ENCODE measurements at places on chromosomes 3 and 15. TPM values are rescaled to one million over a fixed set of nuclear protein-coding genes. Genes with fewer than 3 reads are reported as not detected.

GRCh38 chr3:69391554-69391953, 5.7 kb upstream of the FRMD4B start:
- H3K27me3 ChIP-seq: no peaks in the 10 kb centered on the region
- no peaks in the 10 kb centered on the region for H3K36me3 ChIP-seq
- no peak overlapping the region for H3K4me3 ChIP-seq
- no peak overlapping the region for H3K27ac ChIP-seq
- H3K4me1 ChIP-seq: no peaks in the 10 kb centered on the region
- no peak for DNase-seq

DNA sequence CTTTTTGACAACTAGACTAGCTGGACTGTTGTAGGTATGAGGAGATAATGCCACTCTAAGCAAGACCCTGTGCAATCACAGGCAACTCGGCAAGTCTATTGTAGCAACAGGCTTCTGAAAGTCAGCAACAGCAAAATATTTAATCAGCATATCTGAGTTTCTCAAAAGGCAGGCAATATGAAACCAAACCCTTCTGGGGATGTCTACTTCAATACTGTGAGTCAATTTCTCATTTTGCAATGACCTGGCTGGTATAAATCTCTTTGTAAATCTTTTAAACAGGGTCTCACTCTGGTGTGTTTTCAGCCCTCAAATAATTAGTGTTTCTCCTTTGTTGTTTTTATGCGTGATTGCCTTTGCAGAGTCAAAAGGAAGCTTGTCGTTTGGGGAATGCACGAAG, 1044.5 kb downstream of the NTRK3 start:
- no peak for DNase-seq
- H3K4me3 ChIP-seq: no peak overlapping the region
- no peaks in the 10 kb centered on the region for H3K4me1 ChIP-seq
- no peaks in the 10 kb centered on the region for H3K27me3 ChIP-seq
- no peaks in the 10 kb centered on the region for H3K36me3 ChIP-seq

- peaks cover 3% of the 10 kb centered on the region for H3K4me1 ChIP-seq
- no peaks in the 10 kb centered on the region for H3K36me3 ChIP-seq
- no peak overlapping the region for H3K27ac ChIP-seq
- H3K27me3 ChIP-seq: no peaks in the 10 kb centered on the region
Observed at GRCh38 chr15:101500865-101501551, 11.5 kb upstream of the PCSK6 start.

GRCh38 chr3:115833074-115833473, 209.8 kb downstream of the GAP43 start:
- H3K36me3 ChIP-seq: no peaks in the 10 kb centered on the region
- no peak overlapping the region for H3K4me3 ChIP-seq
- H3K27me3 ChIP-seq: no peaks in the 10 kb centered on the region
- no peak for DNase-seq
- H3K4me1 ChIP-seq: no peaks in the 10 kb centered on the region

DNA sequence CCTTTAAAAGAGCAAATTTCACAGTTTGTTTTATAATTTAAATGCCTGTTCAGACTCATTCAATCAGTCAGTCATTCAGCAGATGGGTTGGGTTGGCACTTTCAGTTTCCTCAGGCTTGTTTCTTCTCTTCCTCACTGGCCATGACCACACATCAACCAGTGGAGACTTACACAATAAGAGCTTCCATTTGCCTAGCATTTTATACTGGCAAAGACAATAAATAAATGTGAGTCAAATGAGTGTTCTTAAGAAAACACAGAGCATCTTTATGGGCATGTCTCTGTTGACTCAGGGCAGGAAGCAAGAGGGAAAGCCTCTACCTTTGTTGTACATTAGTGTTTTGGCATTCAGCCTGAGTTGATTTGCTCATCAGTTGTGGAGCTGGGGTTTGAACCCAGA, 122.6 kb downstream of the EPHB1 start:
- H3K4me1 ChIP-seq: no peaks in the 10 kb centered on the region
- no peak overlapping the region for H3K4me3 ChIP-seq
- no peak overlapping the region for H3K27ac ChIP-seq
- H3K36me3 ChIP-seq: no peaks in the 10 kb centered on the region
- no peaks in the 10 kb centered on the region for H3K27me3 ChIP-seq
- no peak for DNase-seq

The BUB1B gene
- polyA plus RNA-seq: not detected

DNA sequence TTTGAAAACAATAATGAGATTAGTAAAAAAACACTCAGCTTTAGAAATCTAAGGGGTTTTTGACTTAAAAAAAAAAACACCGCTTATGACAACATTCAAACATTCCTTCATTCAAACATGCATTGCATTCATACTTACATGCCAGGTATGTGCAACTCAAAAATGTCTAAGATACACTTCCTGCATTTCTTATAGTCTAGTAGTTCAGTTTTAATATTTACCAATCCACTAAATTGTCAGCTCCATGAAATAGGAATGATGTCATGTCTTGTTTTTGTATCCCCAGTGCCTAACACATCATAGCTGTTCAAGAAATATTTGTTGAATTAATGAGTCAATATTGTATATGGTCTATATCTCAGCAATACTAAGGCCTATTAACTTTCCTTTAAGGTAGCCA, 51.7 kb downstream of the EIF4E3 start:
- H3K4me3 ChIP-seq: no peak overlapping the region
- no peaks in the 10 kb centered on the region for H3K4me1 ChIP-seq
- no peaks in the 10 kb centered on the region for H3K27me3 ChIP-seq
- no peaks in the 10 kb centered on the region for H3K36me3 ChIP-seq
- H3K27ac ChIP-seq: no peak overlapping the region

The SMCO1 gene
- polyA plus RNA-seq: not detected

DNA sequence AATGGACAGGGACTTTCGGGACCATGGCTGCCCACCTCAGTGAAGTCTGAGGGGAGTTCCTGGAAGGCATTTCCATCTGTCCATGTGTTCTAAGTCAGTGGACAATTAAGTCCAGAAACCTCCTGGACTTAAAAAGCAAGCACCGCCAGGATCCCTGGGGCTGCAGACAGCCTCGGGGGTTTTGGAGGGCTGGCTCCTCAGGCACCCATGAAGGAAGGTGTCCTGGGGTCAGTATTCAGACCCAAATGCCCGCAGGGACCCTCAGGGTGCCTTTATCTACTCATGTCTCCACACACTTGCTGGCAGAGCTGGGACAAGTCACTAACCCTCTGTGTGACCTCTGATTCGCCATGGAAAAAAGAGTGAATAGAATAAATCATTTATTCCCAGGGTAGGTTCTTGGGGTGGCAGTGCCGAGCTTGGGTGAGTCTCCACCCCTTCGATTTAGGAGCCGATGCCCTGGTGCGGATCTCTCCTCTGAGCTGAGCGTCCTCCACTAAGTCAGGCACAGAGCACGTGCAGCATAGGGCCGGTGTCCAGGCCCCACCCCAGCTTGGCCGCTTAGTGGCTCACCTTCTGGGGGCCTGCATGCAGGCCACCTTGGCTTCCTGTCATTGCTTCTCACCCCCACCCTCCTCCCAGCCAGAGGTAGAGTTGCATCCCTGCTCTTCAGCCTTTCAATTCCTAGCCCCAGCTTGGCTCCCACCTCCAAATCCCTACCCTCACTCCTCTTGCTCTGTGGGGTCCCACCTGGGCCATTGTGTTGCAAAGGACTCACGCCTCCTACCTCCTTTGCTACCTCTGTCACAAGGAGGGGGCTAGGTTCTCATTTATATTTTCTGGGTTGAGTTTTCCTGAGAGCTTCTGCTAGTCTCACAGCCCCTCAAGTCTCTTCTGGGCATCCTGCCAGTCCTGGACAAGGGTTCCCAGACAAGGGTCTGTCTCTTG, 19.9 kb downstream of the SLC6A6 start:
- H3K27ac ChIP-seq: no peak overlapping the region
- no peak for DNase-seq
- H3K27me3 ChIP-seq: no peaks in the 10 kb centered on the region
- H3K4me3 ChIP-seq: no peak overlapping the region
- H3K36me3 ChIP-seq: peaks cover 6% of the 10 kb centered on the region
- H3K4me1 ChIP-seq: peaks cover 39% of the 10 kb centered on the region

- no peaks in the 10 kb centered on the region for H3K4me1 ChIP-seq
- H3K27ac ChIP-seq: no peak overlapping the region
- H3K4me3 ChIP-seq: no peak overlapping the region
- no peaks in the 10 kb centered on the region for H3K27me3 ChIP-seq
- no peak for DNase-seq
- H3K36me3 ChIP-seq: no peaks in the 10 kb centered on the region
Observed at GRCh38 chr3:127788451-127788909, 33.8 kb downstream of the MGLL start.

The CMTM8 gene
- 11.8 TPM for polyA plus RNA-seq

DNA sequence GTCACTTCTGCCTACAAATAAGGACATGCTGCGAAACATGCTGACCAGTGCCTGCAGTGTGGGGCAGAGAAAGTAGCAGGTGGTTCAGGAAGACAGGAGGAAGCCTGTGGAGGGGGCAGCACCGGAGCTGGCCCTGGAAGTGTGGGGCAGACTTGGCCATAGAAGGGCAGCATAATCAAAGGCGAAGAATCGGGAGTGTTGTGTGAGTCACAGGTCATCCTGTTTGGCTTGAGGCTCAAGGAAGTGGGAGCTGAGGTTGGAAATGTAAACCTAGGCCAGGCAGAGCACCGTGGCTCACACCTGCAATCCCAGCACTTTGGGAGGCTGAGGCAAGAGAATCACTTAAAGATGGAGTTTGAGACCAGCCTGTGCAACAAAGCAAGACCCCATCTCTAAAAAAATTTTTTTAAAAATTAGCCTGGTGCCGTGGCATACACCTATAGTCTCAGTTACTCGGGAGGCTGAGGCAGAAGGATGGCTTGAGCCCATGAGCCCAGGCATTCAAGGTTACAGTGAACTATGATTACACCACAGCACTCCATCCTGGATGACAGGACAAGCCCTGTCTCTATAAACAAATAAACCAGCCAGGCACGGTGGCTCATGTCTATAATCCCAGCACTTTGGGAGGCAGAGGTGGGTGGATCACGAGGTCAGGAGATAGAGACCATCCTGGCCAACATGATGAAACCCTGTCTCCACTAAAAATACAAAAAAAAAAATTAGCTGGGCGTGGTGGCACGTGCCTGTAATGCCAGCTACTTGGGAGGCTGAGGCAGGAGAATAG, 54.0 kb downstream of the FAM43A start:
- peaks cover 8% of the 10 kb centered on the region for H3K4me1 ChIP-seq
- no peaks in the 10 kb centered on the region for H3K36me3 ChIP-seq
- DNase-seq: no peak

All from naive thymus-derived CD4-positive, alpha-beta T cell (primary cell).